ENCODE measurements at places on chromosomes 2 and 18. TPM values are rescaled to one million over a fixed set of nuclear protein-coding genes. Genes with fewer than 3 reads are reported as not detected.

DNA sequence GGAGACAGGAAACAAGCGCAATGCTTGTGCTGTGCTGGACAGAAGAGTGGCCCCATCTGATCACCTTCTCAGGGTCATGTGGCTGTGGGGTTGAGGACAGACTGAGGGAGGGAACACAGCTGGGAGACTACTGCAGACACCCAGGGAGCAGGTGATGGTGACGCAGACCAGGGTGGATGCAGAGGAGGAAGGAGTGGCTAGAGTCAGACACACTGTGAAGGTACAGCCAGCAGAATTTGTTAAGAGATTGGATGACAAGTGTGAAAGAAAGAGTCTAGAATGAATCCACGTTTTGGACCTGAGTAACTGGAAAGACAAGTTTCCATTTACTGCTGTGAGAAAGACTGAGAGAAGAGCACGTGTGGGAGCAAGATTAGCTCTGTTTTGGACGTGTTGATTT lies 15.9 kb upstream of the POMC start:
- no peaks in the 10 kb centered on the region for H3K36me3 ChIP-seq
- H3K4me1 ChIP-seq, result no peaks in the 10 kb centered on the region
- DNase-seq, result no peak

DNA sequence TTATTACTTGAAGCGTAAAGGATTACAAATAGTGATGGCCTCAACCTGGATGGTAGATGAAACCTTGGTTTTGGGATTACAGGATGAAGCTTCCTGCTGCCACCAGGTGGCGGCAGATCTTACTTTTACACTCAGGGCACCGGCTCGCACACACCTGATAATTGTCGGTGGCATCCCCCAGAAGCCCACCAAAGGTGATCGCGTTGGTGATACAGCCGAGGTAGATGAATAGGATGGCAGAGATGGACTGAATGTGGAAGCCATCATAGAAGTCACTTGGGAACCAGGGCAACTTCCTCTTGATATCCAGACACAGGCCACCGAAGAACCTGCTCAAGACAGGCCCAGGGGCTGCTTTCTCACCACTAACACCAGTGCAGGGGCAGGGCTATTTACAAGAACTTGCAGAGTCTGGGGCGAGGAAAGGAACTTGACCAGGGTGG lies 51.8 kb downstream of the MTHFD2 start:
- no peak overlapping the region for H3K4me3 ChIP-seq
- H3K27ac ChIP-seq, result no peak overlapping the region
- DNase-seq, result peak; percentile 49
- peaks cover 2% of the 10 kb centered on the region for H3K27me3 ChIP-seq
- H3K4me1 ChIP-seq, result no peaks in the 10 kb centered on the region

DNA sequence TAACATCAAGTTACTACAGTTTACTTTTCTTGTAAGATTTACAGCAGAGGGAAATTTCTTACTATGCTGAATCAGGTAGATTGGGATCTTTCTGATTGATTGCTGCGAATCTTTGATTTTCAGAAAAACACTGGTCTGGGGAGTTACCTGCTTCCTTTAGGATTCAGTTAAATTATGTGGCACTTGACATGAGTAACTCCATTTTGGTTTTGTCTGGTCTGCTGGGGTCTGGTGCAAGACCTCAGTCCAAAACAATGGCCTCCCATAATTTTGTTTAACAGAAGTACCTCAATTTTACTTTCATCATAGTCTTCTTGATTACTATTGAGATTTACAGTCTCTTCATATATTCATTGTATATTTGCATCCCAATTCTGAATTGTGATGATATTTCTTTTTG lies 775.5 kb downstream of the TRIB2 start:
- no peak for DNase-seq
- H3K4me1 ChIP-seq, result no peaks in the 10 kb centered on the region
- H3K4me3 ChIP-seq, result no peak overlapping the region
- no peaks in the 10 kb centered on the region for H3K36me3 ChIP-seq
- H3K27ac ChIP-seq, result no peak overlapping the region

- no peak overlapping the region for H3K27ac ChIP-seq
- no peaks in the 10 kb centered on the region for H3K27me3 ChIP-seq
- H3K36me3 ChIP-seq, result no peaks in the 10 kb centered on the region
- H3K4me1 ChIP-seq, result no peaks in the 10 kb centered on the region
These were observed 2.0 kb upstream of the MARCO start for GRCh38 chr2:118939994-118940393.

DNA sequence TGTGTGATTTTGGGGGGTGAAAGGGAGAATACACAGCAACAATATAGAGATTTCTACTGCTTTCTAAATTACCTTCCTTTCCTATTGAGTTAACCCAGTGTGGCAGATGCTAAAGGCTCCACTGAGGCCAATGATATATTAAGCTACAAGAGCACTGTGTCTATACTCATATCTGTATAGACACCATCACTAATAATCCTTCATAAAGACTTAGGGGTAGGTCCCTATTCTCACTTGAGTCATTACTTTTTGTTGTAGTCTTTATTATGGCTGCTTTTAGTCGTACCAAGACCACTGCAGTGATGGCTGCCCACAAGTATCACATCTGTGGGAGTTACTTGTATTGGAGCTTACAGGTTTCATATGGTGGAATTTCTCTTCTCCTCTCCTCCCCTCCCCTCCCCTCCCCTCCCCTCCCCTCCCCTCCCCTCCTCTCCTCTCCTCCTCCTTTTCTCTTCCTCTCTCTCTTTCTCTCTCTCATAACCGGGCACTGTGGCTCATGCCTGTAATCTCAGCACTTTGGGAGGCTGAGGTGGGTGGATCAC lies 637.6 kb downstream of the ADCYAP1 start:
- no peaks in the 10 kb centered on the region for H3K4me1 ChIP-seq
- H3K27ac ChIP-seq, result no peak overlapping the region
- H3K4me3 ChIP-seq, result no peak overlapping the region
- H3K36me3 ChIP-seq, result no peaks in the 10 kb centered on the region
- H3K27me3 ChIP-seq, result no peaks in the 10 kb centered on the region

DNA sequence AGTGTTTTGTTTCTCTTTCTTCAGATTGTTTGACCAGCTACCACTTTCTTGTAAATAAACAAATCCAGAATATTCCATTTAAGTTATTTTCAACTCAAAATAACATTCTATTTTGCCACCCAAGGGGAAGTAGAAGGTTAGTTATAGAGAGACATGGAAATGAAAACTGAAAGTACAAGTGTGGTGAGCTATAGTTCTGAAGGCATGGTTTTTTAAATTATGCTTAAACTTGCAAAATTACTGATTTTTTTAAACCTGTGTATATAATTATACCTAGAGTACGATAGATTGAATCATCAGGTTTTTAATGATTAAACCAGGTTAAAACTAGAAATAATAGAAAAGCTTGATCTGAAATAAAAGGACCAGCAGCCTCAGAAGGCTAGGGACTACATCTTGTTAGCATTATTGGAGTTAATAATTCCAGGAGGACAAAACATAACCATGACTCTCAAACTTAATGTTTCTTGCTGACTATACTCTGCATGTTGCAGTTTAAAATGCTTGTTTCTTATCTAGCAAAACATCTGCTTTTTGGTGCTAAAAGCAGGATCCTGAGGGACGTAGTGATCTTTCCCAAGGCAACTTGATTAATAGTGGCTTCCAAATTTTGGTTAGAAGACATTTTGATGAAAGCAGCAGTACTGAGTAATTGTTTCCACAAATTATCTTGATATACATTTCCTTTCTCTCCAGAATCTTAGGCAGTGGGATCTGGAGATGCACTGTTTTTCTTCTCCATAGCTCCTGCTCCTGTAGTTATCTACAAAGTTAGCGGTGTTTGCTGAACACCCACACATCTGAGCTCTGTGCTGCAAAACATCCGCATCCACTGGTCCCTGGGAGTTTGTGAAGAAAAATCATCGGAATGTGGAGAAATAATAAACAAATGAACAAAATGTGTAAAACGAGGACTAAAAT lies 327.2 kb upstream of the PKDCC start:
- no peaks in the 10 kb centered on the region for H3K27me3 ChIP-seq
- H3K4me1 ChIP-seq, result no peaks in the 10 kb centered on the region
- no peak overlapping the region for H3K4me3 ChIP-seq
- H3K36me3 ChIP-seq, result no peaks in the 10 kb centered on the region

DNA sequence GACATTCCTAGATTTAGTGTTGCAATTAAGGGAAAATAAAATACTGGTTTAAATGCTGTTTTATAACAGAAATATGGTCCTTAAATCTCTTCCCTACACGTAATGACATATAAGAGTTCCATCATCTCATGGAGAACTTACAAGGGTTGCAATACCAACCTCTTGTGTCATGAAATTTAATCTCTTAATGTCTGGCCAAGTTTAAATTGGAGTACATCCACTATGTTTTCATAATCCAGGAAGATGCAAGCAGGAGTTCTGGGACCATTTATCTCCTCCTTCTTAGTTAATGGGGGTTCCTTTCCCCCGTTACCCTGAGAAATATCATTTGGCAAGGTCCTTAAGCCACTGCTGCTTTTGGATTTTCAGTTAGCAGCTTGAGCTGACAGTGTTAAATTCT lies 126.0 kb upstream of the ACVR2A start:
- no peaks in the 10 kb centered on the region for H3K27me3 ChIP-seq
- H3K4me3 ChIP-seq, result no peak overlapping the region
- H3K27ac ChIP-seq, result no peak overlapping the region

- no peaks in the 10 kb centered on the region for H3K4me1 ChIP-seq
- H3K36me3 ChIP-seq, result no peaks in the 10 kb centered on the region
- no peak overlapping the region for H3K27ac ChIP-seq
- H3K4me3 ChIP-seq, result no peak overlapping the region
- no peak for DNase-seq
- H3K27me3 ChIP-seq, result peaks cover 3% of the 10 kb centered on the region
These were observed 28.4 kb downstream of the AFF3 start for GRCh38 chr2:100113990-100114433.

DNA sequence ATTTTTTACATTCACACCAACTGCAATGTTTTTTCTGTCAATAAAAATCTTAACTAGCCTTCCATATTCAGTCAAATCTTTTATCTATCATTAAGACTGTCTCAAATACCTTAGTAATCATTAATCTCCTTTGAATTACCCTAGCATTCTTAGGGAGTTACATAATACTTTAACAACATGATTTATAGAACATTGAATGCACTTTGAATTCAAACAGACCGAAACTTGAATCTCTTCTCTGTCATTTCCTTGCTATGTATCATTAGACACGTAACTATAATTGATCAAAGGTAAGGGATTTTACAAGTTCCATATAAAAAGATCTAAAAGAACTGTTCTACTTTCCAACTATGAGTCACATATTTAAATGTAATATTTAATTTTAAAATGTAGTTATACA lies 330.9 kb downstream of the RIT2 start:
- H3K4me3 ChIP-seq, result no peak overlapping the region
- no peaks in the 10 kb centered on the region for H3K36me3 ChIP-seq
- no peak overlapping the region for H3K27ac ChIP-seq
- DNase-seq, result no peak
- no peaks in the 10 kb centered on the region for H3K27me3 ChIP-seq
- H3K4me1 ChIP-seq, result no peaks in the 10 kb centered on the region

FBXO36 gene
- total RNA-seq, result 3.5 TPM

ABCG8 gene
- not detected for total RNA-seq

CCDC178 gene
- total RNA-seq, result under 0.01 TPM

RAD51AP2 gene
- under 0.01 TPM for total RNA-seq

LRP2 gene
- under 0.01 TPM for total RNA-seq

RNF125 gene
- 0.33 TPM for total RNA-seq

PLB1 gene
- total RNA-seq, result 1.8 TPM

GREB1 gene
- 0.51 TPM for total RNA-seq
